ENCODE measurements at places on chromosomes 2 and 18. TPM values are rescaled to one million over a fixed set of nuclear protein-coding genes. Genes with fewer than 3 reads are reported as not detected.
A peak's percentile ranks its signal among the peaks of the same experiment; 100 is the strongest.

Gene INHA
- not detected for total RNA-seq

Gene C2orf66
- 0.07 TPM for total RNA-seq

Gene SERPINB11
- not detected for total RNA-seq

Gene BIRC6
- total RNA-seq = 176 TPM

Gene VPS4B
- total RNA-seq = 47.7 TPM

Gene SNED1
- 12.8 TPM for total RNA-seq

Gene EMILIN1
- 13.8 TPM for total RNA-seq

Gene LYG1
- total RNA-seq = 0.39 TPM

Gene MFSD2B
- 0.35 TPM for total RNA-seq

Gene CPO
- not detected for total RNA-seq

Gene HTR2B
- 6.1 TPM for total RNA-seq

Gene CCDC68
- 1.1 TPM for total RNA-seq

Gene MYCN
- total RNA-seq = 3.1 TPM

DNA sequence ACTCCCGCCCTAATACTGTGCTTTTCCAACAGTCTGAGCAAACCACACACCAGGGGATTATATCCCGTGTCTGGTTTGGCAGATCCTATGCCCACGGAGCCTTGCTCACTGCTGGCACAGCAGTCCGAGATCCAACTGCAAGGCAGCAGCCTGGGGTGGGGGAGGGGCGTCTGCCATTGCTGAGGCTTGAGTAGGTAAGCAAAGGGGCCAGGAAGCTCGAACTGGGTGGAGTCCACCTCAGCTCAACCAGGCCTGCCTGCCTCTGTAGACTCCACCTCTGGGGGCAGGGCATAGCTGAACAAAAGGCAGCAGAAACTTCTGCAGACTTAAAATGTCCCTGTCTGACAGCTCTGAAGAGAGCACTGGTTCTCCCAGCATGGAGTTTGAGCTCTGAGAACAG, 44.2 kb downstream of the LNPK start:
- DNase-seq = no peak

DNA sequence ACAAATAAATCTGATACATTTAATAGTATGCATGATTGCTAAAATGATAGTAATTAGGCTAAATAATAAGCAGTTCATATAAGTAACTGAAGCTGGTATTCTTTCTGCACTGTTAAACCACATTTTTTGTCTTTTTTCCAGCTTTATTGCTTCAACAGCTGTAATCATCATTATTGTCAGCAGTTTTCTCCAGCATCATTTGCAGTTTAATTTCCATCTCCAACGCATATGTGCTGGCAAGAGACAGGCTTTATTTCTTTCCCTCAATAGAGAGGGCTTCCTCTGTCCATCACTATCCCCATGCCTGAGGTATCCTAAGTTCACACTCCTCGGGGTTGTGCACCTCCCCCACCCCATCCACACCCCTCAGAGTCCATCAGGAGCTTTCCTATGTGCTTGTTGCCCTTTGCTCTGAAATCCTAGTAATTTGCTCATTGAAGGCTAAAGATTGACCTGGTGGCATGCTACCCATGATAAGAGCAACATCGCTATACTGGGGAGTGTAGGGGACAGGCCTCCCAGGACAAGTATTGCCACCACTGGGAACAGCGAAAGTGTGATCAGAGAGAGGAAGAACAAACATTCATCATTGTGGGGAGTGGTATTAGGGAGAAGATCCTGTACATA, 37.1 kb downstream of the B4GALT6 start:
- no peak for DNase-seq

DNA sequence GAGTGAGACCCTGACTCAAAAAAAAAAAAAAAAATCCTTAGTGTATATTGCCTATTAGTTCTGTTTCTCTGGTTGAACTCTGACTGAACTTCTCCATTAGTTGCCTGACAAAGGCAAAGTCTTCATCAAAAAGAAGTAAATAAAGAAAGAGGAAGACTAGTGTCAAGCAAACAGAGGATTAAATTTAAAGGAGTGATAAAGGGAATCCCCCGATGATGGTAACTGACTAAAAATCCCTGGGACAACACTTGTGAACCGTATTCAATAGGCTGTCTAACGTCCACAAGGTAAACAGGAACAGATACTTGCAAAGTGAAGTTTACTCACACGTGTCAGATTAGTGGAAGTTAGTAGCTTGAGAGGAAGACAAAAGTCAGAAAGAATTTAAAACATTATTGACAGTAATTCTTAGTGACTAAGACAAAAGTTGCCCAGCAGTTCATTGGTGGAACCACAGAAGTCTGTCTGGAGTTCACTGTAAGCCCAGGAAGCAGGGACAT, 26.2 kb upstream of the SPOPL start:
- peak; percentile 5 for DNase-seq

DNA sequence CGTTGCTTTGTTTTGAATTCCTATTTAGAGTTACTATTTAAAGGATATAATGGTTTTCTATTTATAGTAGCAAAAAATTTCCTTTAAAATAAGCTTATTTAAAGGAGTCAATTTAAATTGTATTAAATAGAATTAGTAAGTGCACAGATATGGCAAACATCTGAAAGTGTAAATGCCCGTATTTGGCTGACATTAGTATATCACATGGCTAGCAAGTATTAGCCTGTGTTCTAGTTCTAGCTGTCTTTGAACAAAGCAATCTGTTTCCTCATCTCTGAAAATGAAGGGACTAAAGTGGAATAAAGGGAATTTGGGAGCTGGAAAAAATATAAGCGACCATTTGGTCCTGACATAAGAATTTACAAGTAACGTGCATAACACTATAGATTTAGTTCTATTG, 32.2 kb downstream of the PELI1 start:
- no peak for DNase-seq

DNA sequence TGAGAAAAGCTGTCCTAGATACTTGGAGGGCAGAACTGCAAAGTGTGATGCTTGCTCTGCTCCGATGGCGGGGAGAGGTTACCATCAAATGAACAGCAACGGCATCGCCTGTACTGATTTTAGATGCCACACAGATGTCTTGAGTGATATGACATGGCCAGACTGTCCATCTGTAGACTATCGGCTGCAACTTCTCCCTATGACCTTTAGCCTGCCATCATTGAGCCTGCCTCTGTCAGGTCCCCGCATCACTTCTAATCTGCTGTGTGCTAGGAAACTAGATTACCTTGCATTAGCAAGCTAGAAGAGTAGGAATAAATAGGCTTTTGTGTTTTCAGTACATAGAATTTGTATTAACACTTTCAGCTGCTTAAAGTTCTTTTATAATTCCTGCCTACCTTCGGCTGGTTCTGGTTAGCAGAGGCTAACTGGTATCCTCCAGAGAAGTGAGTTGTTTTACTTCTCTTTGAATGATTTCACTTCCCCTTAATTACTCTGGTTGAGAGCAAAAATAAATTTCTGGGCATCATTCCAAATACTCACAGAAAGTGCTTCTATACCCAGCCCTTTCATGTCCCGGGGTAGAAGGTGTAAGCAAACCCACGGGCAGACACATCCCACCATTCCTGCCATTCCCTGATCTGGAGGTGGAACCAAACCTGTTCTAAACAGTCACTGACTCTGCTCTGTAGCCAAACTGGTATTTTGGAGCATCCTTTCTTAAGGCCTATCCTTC, 24.0 kb downstream of the GAREM2 start:
- DNase-seq = no peak

DNA sequence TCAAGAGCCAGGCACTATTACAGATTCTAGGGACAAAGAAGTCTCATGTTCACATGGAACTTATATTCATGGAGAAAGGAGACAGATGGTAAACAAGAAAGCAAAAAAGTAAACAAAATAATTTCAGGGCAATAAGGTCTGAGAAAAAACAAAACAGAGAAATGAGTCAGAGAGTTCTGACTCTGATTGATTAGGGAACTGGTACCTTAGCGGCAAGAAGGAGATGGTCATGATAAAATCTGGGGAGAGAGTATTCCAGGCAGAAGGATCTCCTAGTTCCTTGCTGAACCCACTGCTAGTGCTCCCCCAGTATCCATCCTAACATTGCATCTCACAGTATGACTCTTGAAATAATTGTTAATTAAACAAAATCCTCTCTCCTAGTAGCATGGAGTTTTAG, 161.8 kb upstream of the KLF7 start:
- no peak for DNase-seq

- DNase-seq = no peak
Observed at GRCh38 chr2:120740765-120741524, 5.3 kb downstream of the GLI2 start.

DNA sequence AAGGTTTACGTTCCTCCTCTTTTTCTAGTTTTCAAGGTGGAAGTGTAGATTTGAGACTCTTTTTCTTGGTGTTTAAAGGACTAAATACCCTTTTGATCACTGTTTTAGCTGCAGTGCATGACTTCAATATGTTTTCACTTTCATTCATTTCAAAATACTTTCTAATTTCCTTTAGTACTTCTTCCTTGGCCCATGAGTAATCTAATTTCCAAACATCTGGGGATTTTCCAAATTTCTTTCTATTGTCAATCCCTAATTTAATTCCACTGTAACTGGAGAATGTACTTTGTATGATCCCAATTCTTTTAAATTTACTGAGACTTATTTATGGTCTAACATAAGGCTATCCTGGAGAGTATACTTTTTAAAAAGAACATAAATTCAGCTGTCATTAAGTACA, 3.8 kb upstream of the RHBDD1 start:
- no peak for DNase-seq

DNA sequence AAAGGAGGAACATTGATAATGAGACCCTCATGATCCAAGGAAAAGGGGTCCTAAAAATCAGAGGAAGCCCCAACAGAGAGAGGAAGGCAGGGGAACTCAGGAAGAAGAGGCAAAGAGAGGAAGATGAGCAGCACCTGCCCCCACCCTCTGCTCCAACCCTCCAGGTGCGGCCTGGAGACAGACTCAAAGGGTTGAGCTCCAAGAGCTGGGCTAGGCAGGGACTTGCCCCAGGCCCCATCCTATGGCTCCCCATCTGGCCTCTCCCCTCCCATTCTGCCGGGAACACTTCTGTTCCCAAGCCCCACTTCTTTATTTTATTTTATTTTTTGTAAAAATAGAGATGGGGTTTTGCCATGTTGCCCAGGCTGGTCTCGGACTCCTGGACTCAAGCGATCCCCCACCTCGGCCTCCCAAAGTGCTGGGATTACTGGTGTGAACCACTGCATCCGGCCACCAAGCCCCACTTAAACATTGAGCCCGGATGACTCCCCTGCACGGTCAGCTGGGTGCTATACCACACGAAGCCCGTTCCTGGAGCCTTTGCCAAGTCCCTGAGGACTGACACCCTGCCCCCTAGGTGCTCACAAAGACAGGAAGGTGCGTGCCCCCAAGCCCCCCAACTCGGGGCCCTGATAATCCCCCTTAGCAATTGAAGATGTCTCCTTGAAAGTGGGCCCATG, 3.8 kb upstream of the GPR55 start:
- no peak for DNase-seq

- no peak for DNase-seq
Observed at GRCh38 chr18:56089612-56090258, 501.7 kb upstream of the TCF4 start.

DNA sequence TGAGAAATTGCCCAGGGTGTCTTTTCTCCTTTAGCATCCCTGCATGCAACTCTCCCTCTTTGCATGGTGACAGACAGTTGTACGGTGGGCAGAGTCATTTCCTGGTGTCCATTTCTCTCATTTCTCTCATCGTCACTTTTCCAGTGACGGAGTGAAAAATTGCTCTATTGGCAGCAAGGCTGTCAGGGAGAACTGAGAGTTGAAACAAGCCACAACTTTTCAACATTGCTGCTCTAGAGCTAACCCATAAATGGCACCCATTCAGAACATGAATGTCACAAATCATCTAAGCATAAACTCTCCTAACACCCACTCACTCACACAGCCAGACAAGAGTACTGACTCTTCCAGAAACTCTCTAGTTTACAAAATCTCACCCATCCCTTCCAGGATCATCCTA, 55.7 kb downstream of the ZC3H8 start:
- no peak for DNase-seq

DNA sequence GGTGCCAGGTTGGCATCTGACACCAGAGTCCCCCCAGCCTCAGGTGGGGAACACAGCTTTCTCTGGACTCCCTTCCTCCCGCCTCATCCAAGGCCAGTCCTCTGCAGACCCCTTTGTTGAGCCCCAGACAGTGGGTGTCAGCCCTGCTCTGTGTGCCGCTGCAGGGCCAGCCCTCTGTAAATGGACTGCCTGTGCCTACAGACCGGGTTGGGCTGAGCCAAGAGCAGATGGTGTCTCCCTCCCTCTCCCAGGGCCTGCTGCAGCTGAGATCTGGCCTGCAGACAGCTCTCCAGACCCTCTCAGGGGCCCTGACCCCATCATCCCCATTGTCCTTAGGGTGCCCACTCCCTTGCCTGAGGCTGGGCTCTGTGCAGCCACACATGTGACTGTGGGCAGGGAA, 160.8 kb downstream of the KLHL29 start:
- DNase-seq = no peak

DNA sequence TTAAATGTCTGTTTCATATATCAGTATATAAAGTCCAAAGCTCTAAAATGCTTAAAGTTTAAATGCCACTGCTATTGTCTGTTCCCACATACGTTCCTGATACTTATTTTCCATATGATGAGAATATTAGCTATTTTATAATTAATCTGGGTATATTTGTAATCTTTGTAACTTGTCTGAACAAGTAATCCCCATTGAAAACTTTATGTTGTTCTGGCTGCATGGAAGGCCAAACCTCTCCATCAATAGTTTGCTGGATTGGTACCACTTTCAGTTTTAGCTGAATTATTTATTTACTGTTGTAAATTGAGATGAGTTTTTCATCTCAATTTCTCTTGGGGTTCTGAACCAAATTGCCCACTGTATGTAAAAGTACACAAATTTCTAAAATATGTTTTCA, 1.5 kb downstream of the MBD5 start:
- no peak for DNase-seq

- DNase-seq = no peak
Observed at GRCh38 chr2:161033059-161033660, 127.1 kb upstream of the TANK start.

DNA sequence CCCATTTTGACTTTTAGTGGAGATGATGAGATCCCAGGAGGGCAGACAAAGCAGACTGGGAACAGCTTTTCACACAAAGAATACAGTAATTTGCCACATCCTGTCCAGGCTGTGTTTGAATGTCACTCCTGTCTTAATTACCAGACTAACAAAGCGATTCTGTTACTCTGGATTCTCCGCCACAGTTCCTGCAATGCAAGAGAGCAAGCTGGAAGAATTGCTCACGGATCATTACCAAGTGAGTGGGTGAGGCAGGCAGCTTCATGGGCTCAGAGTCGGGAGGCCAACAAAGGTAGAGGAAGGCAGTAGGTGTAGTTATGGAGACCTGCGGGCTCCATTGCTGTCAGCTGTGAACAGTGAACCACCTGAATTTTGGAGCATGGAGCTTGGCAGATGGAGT, 250.5 kb upstream of the ATP5MC3 start:
- DNase-seq = no peak

GRCh38 chr2:32947076-32947483, 327 bp downstream of the LTBP1 start:
- no peak for DNase-seq

DNA sequence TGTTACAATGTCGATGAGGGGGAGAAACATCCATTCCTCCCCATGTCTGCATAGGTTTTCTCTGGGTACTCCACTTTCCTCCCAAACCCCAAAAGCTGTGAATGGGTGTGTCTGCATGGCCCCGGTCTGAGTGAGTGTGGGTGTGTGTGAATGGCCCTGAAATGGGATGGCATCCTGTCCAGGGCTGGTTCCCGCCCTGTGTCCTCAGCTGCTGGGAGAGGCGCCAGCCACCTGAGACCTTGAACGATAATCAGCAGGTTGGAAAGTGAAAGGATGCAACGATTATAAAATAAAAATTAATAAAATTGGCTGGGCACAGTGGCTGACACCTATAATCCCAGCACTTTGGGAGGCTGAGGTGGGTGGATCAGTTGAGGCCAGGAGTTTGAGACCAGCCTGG, 69.2 kb downstream of the NPPC start:
- DNase-seq = no peak

All from pulmonary artery endothelial cell (primary cell).